ENCODE measurements at places on chromosomes 2 and 18.

DNA sequence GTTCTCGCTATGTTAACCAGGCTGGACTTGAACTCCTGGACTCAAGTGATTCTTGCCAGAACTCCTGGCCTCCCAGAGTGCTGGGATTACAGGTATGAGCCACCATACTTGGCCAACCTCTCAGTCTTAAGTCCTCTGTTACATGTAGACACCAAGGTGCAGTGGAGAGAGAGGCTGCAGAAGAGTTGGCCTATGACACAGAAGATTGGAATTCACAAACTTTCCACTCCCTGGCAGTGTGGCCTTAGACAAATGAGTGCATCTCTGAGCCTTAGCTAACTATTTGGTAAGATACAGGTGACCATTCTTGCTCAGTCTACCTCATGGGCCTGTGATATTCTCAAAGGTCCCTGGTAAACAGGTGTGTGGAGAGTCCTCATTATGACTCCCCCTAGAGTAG is 159.7 kb downstream of the MYCN start:
- no peak for DNase-seq

DNA sequence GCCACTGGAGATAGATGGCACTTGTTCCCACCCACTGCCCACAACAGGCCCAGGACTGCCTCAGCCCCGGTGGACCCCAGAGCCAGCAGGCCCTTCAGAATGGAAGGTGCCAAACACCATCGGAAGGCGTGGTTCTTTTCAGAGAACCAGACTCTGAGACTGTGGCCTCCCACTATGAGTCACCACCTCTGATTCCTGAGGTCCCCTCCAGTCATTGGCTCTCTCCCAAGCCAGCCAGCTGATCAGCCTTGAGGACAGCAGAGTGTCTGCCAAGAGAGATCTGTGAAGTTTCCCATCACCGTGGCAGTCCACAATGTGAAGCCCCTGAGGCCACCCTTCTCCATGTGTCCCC is 10.4 kb upstream of the MAP3K2 start:
- no peak for DNase-seq

GRCh38 chr2:218857371-218858137 is 2.1 kb upstream of the WNT6 start:
- no peak for DNase-seq

GRCh38 chr2:159090514-159091201 is 122.2 kb downstream of the TANC1 start:
- no peak for DNase-seq

- DNase-seq = no peak
Measured at GRCh38 chr2:37060446-37060845, 23.7 kb downstream of the HEATR5B start.

GRCh38 chr2:151878204-151878603 is 50.0 kb upstream of the ARL5A start:
- DNase-seq = no peak

GRCh38 chr18:61741881-61742454 is 150.8 kb downstream of the RNF152 start:
- DNase-seq = no peak

DNA sequence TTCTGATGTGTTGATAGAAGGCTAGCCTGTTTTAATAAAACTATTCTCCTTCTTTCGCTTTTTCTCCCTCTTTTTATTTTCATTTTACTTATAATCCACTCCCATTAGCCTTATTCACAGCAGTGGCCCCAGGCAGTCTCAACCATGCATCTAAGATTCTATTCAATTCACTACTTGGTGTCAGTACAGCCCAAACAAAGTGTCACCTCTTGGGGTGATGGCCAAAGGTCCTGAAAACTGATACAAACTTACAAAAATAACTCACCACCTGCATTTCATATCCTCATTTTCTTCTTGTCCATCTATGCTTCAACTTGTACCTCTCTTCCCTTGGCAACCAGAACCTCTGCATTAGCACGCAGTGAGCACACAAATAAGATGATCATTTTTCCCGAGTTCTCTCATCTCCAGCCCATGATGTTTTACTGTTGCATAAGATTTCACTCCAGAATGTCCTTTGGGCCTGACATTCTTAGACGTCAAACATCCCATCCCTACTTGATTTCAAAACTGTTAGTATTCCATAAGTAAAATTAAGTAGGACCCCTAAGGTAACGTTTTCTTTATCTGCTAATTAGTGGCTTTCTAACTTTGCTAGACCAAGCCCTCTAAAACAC is 559.3 kb upstream of the TNP1 start:
- no peak for DNase-seq

GRCh38 chr18:49621717-49622351 is 60.0 kb downstream of the LIPG start:
- DNase-seq = no peak

DNA sequence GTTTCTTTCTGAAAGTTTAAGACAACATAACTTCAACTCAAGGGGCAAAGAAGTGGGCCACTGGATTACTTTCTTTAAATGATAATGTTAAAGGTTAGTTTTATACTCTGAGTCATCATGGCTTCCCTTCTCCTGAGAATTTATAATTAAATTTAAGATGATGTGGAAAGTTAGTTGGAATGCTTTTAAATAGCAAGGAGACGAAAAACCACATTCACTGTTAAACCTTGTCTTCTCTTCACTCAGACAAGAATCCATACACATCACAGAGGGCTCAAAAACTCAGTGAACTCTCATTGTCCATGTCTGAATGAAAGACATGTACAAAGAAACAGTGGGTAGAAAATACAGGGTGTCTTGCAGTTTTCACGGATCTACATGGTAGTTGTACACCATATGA is 65.6 kb downstream of the COL5A2 start:
- DNase-seq = no peak

DNA sequence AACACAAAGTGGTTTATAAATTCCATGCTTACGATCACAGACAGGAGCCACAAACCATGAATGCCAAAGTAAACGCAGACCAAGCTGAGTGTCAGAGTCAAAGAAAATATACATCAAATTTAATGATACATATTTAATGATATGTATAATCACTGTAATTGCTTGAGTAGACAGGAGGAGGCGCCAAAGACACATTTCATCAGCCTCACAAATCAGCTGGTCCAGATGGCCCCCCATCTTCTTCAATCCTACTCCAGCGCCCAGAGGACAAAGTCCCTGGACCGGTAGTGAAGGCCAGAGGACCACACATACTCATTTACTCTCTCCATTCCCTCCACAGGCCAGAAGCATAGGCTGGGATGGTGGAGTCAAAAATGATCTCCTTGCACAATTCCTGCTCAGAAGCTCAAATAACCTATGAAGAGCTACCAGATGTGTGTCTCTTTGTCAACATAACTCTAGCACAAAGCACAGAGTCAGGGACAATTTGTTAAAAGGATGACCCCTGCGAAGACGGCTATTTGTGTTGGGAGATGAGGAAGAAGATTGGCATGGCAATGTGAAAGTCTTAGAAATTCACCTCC is 149.3 kb upstream of the PGAP1 start:
- peak; percentile 7 for DNase-seq

DNA sequence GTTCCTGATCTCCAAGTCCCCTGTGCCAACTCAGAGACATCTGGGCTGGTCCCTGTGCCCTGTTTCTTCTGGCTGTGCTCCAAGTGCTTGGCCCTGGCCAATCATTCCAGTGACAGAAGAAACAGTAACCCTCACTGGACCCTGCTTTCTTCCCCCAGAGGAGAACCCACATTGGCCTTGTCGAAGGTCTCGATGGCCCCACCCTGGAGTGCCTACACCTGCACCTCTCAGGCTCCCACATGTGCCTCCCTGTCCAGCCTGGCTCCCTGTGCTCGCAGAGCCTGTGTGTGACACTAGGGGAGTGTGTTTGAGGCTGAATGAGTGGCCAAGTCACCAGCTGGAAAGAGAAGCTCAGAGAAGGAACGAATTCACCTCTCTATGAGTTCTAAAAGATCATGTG is 5.9 kb upstream of the MAL start:
- DNase-seq = no peak

GRCh38 chr2:176081837-176082524 is 1.8 kb downstream of the EVX2 start:
- no peak for DNase-seq

- no peak for DNase-seq
Measured at GRCh38 chr18:52822160-52822559, 482.2 kb downstream of the DCC start.

- no peak for DNase-seq
Measured at GRCh38 chr2:18474700-18475099, 85.8 kb downstream of the RDH14 start.

DNA sequence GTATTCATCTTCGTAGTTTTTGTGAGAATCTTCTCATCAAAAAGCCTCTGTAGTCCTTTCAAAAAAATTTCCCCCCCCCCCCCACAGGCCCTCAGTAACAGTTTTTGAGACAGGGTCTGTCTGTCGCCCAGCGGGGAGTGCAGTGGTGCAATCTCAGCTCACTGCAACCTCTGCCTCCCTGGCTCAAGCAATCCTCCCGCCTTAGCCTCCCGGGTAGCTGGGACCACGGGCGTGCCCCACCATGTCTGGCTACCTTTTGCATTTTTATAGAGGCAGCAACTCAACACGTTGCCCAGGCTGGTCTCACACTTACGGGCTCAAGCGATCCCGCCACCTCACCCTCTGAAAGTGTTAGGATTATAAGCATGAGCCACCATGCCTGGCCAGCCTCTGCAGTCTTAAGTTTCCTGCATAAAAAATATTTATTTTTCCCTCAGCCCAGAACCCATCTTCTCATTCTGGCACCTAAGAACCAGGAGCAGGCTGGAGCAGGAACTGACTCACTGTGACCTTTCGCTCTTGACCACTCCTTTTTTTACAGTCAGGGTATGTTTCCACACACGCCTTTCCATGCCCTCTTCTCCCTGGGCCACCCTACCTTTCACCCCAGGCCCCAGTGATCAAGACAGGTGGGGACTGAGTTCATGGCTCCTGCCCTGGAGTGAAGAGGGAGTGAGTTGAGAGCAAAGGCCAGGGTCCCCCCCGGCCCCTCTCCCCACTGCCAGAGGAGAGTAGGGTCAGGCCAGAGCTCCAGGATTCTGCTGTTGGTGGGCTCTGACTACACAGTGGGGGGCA is 32.5 kb upstream of the NT5DC4 start:
- no peak for DNase-seq

DNA sequence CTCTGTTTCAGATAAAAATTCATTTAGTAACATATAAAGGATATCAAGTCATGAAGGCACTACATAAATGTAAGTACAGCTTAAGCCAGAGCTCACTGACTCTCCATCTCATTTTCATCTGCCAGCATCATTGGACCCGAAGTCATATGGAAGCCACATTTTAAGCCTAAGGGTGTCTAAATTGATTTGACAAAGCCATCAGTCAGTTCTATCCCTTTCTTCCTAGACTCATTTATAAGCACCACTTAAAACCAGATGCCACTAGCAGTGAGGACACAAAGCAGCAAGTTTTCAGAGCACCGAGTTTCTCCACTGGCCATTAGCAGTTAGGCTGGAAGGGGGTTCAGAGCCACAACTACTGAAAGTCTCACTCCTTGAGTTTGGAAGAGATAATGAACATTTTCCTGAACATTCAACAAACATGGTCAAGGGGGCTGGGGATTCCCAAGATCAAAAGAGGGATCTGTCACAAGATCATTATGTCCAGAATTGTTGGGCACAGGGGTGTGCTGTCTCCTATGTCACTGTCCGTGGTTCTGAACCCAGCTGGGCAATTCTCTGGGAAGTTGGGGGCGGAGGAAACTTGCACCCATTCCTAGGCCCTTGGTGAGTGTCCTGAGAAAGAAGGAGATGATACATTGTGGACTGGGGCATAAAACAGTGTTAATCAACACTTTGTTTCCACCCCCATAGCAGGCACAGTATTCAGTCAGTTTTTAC is 158.5 kb upstream of the LMAN1 start:
- DNase-seq = no peak

- DNase-seq = no peak
Measured at GRCh38 chr2:47724221-47724981, 58.5 kb upstream of the MSH6 start.

GRCh38 chr2:222424729-222425671 is 657 bp downstream of the SGPP2 start:
- DNase-seq = no peak

- DNase-seq = no peak
Measured at GRCh38 chr2:2563309-2563860, 232.3 kb upstream of the MYT1L start.

GRCh38 chr2:100959225-100959880 is 42.7 kb upstream of the RPL31 start:
- no peak for DNase-seq

- DNase-seq = no peak
Measured at GRCh38 chr18:49073437-49073836, 122.7 kb upstream of the SMAD7 start.

GRCh38 chr2:102664471-102664909 is 45.1 kb downstream of the SLC9A2 start:
- DNase-seq = no peak

GRCh38 chr2:202115479-202115971 is 42.5 kb downstream of the KIAA2012 start:
- no peak for DNase-seq

GRCh38 chr2:53994818-53995808 is 24.3 kb upstream of the PSME4 start:
- peak; percentile 30 for DNase-seq

DNA sequence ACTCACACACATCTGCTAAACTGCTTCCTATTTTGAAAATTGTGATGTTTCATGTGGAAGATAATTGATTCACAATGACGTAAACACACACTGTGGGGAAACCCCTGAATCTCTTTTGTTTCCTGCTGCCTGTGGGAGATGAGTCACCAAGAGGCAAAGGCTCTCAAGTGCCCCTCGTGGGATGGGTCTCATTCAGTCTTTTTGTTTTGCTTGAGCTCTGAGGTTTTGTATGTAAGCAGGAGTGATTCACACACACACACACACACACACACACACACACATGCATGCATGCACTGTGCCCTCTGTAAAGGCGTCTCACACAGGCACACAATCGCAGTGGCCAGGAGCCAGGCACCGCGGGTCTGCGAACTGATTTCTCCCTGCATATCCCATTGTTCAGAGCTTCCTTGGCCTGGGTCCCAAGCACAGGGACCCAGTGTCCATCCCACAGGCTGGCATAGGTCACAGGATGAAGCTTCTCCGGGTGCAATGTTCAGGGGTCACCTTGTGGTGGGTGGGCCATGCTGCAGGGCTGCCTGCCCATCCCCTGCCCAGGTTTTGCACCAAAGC is 12.1 kb upstream of the ARHGEF4 start:
- DNase-seq = no peak
